ENCODE measurements at places on chromosomes 4 and X.

- DNase-seq, result no peak
Measured at GRCh38 chr4:150973626-150974251, 41.3 kb downstream of the LRBA start.

DNA sequence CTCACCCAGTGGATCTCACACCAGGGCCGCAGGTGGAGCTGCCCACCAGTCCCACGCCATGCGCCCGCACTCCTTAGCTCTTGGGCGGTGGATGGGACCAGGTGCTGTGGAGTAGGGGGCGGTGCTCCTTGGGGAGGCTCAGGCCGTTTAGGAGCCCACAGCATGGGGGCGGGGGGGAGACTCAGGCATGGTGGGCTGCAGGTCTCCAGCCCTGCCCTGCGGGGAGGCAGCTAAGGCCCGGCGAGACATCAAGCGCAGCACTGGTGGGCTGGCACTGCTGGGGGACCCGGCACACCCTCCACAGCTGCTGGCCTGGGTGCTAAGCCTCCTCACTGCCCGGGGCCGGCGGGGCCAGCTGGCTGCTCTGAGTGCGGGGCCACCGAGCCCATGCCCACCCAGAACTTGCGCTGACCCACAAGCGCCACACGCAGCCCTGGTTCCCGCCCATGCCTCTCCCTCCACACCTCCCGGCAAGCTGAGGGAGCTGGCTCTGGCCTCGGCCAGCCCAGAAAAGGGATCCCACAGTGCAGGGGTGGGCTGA lies 312.9 kb upstream of the GIMD1 start:
- no peak for DNase-seq

DNA sequence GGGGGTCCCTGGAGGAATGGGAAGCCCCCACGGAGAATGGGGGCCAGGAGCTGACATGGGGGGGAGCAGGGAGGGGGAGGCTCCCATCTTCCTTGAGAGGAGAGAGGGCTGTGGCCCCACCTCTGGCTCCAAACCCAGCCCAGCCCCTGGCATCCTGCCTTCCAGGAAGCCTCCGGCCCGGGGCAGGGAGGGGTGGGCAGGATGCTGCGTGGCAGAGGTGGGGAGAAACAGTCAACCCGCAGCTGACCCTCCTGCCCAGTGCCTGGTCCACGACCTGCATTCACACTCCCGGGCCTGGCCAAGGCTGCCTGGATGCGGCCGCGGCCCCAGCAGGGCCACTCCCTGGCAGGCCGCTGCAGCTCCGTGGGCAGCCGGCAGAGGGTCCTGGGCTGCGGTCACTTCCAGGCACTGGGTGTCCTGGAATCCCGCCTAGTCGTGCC lies 39.0 kb downstream of the CPLX1 start:
- no peak for DNase-seq

GRCh38 chrX:110142096-110142495 lies 139.2 kb downstream of the TMEM164 start:
- DNase-seq, result no peak

DNA sequence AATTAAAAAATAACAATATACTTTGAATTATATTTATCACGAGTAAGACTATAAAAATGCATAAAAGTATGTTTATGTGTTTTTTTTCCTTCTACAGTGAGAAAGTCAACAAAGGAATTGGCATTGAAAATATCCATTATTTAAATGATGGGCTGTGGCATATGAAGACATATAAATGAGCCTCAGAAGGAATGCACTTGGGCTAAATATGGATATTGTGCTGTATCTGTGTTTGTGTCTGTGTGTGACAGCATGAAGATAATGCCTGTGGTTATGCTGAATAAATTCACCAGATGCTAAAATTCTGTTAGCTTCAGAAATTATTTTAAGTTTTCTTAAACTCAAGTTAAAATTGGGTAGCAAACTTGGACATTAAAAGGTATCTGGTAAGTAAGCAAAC lies 8.2 kb downstream of the MCTS1 start:
- DNase-seq, result no peak

DNA sequence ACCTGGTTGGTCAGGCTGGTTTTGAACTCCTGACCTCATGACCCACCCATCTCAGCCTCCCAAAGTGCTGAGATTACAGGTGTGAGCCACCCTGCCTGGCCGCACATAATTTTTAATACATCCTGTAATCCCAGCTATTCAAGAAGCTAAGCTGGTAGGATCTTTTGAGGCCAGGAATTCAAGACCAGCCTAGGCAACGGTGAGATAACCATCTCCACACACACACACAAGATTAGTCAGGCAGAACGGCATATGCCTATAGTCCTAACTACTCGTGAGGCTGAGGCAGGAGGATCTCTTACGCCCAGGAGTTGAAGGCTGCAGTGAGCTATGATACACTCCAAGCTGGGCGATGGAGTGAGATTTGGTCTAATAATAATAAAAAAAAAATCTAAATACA lies 212.4 kb upstream of the NEIL3 start:
- no peak for DNase-seq

- DNase-seq, result no peak
Measured at GRCh38 chrX:7704205-7704604, 138.8 kb upstream of the VCX start.

- DNase-seq, result no peak
Measured at GRCh38 chr4:44661940-44662622, 10.7 kb upstream of the YIPF7 start.

GRCh38 chr4:121189326-121190215 lies 25.4 kb upstream of the TNIP3 start:
- no peak for DNase-seq

DNA sequence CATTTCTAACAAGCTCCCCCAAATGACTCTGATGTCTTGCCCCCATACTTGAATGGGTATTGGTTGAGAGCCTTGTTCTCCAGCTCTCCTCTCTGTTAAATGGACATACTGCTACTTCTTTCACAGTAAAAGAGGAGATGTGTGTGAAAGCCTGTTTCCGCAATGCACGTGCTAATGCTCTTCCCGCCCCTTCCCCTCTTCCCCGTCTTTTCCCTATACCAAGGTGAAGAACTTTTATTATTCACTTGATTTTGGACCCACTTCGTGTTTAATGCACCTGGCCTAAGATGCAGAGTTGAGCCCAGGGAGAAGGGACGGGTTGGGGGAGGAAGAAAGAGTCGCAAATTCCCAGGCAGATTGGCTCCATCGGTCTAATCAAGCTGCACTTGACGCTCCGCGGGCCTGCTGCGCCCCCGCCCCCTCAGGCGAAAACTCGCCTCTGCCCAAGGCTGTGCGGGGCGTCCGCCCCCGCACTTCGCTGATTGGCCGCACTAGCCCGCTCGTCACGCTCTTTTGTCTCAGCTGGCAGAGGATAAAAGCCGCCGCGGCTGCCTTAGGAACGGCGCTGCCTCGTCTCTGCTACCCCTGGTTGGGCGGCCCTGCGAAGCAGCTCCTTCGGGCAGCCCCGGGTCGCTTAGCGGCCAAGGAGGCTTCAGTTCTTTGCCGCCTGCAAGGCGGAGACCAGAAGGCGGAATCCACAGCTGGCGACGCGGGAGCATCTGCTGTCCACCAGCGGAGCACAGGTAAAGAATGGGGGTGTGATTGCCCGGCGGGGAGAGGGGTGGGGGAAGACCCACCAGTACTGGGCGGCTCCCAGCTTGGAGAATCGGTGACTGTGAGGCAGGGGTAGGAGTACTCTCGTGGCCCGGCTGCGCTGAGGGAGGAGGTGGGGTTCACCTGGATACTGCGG lies at the start of gene ZCCHC12:
Gene ZCCHC12 (plus strand): TSS at position 562 of the 910 bp plus-strand sequence. CDS start 1,421 bp downstream, outside the sequence.
- DNase-seq, result peak; percentile 62

All from Daoy (cell line).